Activated naive CD4-positive, alpha-beta T cell treated with anti-CD3 and anti-CD28 coated beads, Interleukin-2, amount 50 U/mL, for 16 hours (primary cell): ENCODE measurements at places on chromosomes 4 and X.

DNA sequence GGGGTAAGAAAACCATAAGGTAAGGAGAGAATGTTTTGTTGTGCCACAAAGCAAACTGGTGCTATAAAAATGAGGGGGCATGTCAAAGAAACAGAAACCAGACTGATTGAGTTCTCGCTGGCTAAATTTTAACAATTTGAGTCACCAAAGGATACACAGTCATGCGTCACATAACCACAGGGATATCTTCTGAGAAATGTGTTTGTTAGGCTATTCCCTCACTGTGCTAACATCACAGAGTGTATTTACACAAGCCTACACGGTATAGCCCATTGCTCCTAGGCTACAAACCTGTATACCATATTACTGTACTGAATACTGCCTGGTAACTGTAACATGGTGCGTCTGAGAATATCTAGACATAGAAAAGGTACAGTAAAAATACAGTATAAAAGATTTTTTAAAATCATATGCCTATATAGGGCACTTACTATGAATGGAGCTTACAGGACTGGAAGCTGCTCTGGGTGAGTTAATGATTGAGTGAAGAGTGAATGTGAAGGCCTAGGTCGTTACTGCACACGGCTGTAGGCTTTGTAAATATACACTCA, 50.1 kb downstream of the FBXW7 start:
- DNase-seq = no peak

DNA sequence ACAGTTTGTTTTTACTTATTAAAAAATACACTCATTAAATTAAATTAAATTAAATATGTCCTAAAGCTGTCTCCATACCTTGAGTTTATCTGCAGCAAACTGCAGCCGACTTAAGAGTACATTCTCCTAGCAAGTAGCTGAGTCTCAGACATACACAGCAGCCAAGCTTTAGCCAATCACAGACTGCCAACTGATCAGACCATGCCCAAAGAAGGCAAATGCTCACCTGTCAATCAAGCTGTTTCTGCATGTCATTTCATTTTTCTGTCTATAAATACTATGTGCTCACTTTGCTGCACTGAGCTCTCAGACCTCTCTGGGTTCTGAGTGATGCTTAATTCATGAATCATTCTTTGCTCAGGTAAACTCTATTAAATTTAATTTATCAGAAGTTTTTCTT, 280.9 kb upstream of the EPHA5 start:
- no peak for DNase-seq

DNA sequence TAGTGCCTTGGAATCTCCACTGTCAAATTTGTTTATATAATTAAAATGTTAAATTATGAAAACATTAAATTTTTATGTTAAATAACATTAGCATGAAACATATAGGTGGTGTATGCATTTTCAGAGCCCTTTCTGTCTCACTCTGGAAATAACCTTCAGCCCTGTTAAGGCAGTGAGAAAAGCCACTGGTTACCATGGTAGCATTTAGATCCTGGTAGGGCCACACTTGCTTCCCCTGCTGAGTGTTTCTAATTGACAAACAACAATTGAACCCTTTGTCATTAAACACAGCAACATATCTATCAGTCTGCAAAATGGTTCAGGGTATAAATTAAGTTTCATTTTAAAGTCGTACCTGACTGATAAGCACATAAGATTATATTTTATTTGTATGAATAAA, 63.5 kb downstream of the PDK3 start:
- DNase-seq = no peak

- no peak for DNase-seq
These were observed 620.6 kb upstream of the GNPDA2 start for GRCh38 chr4:45346816-45347435.

DNA sequence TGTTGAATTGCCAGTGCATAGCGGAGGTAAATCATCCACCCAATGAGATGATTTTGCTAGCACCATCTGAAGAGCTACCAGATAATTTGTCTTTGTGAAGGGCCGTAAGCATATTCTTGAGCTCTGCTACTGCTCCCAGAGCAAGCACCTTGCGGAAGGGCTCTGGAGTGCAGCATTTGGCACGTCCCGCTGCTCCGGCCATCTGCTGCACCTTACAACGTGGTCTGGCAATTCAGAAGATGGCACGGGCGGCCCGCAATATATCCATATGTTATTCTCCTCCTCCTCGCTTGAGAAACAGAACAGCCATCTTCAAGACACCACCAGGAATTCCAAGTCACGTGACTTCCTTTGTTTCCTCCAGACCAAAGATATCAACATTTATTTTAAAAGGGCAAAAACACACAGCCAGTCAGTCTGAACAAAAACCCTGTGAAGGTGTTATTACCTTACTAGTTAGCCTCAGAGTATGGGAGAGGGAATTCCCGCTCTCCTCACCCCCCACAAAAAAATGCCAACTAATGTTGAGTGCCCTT, 1095.7 kb upstream of the TENM3 start:
- no peak for DNase-seq
